ENCODE measurements at places on chromosomes 2 and 18. TPM values are rescaled to one million over a fixed set of nuclear protein-coding genes. Genes with fewer than 3 reads are reported as not detected.

DNA sequence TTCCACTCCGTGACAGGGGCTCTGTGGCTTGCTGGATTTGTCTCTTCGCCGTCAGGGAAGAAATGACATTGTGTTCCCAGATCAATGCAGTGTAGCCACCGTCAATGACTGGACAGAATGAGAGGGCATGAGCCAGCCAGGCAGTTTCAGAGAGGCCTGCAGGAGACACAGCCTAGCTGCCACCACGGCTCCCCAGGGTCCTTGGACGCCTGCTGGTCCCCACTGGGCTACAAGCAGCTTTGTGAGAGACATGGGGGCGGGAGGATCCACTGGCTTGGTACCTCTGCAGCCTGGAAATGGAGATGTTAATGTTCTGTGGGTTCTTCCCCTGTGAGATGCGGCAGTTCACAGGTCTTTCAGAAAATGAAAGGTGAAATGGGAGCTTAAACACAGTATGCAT lies 12.1 kb upstream of the AMER3 start:
- H3K27ac ChIP-seq = no peak overlapping the region
- H3K27me3 ChIP-seq = no peaks in the 10 kb centered on the region
- H3K36me3 ChIP-seq = no peaks in the 10 kb centered on the region

GRCh38 chr2:120230515-120231471 lies 7.6 kb upstream of the TMEM185B start:
- H3K36me3 ChIP-seq = no peaks in the 10 kb centered on the region
- H3K4me1 ChIP-seq = peaks cover 6% of the 10 kb centered on the region
- H3K4me3 ChIP-seq = peak overlapping the region; percentile 52
- peak overlapping the region; percentile 17 for H3K27ac ChIP-seq
- no peaks in the 10 kb centered on the region for H3K27me3 ChIP-seq

- DNase-seq = no peak
- no peak overlapping the region for H3K27ac ChIP-seq
- no peaks in the 10 kb centered on the region for H3K4me1 ChIP-seq
- no peaks in the 10 kb centered on the region for H3K27me3 ChIP-seq
Observed at GRCh38 chr2:119028327-119029174, 86.6 kb downstream of the MARCO start.

DNA sequence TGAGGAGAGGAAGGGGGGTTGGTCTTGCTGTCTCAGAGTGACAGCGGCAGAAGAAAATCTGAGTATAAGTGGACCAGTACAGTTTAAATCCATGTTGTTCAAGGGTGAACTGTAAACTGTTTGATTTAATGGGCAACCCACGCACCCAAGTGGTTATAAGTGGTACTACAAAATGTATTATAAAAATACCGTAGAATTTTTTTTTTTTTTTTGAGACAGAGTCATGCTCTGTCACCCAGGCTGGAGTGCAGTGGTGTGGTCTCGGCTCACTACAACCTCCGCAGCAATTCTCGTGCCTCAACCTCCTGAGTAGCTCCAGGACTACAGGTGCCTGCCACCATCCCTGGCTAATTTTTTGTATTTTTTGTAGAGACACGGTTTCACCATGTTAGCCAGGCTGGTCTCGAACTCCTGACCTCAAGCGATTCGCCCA lies 2.1 kb upstream of the CHCHD5 start:
- no peaks in the 10 kb centered on the region for H3K27me3 ChIP-seq

Gene FBXO15
- total RNA-seq = 1.5 TPM

GRCh38 chr2:64018701-64019082 lies 536 bp downstream of the VPS54 start:
- H3K27me3 ChIP-seq = no peaks in the 10 kb centered on the region
- no peaks in the 10 kb centered on the region for H3K36me3 ChIP-seq
- DNase-seq = peak; percentile 93
- H3K4me3 ChIP-seq = peak overlapping the region; percentile 77

DNA sequence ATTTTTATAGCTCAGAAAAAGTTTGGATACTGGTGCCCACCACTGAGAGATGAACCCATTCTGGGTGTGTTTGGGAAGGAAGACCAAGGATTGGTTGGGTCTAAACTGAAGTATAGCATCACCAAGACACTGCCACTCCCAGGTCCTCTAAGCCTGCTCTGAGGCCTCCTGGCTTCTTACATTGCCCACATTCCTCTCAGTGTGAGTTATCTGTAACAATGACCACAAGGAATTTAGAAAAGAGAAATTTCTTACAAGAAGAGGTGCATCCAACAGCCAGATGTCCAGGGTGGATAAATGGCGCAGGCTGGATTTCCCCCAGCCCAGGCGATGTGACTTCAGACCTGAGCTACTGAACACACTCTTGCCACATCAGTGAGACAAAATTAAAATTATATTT lies 1.6 kb upstream of the GPR45 start:
- no peak overlapping the region for H3K4me3 ChIP-seq
- H3K36me3 ChIP-seq = no peaks in the 10 kb centered on the region

Gene EN1
- not detected for total RNA-seq

Gene ALLC
- not detected for total RNA-seq

Gene SF3B6
- total RNA-seq = 60.8 TPM

DNA sequence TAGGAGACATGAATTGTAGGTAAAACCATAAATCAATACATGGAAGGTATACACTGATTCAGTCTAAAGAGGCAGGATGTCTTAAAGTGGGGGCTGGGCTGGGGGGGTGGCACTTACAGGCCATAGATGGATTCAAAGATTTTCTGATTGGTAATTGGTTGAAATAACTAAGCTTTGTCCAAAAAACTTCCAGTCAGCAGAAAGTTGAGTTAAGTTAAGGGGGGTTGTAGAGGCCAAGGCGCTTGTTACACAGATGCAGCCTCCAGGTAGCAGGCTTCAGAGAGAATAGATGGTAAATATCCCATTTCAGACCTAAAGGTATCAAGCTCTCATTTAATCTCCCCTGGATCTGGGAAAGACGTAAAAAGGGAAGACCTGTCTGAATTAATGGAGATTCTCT lies 233.6 kb upstream of the NRXN1 start:
- H3K36me3 ChIP-seq = no peaks in the 10 kb centered on the region
- H3K27ac ChIP-seq = no peak overlapping the region
- H3K4me3 ChIP-seq = no peak overlapping the region
- no peaks in the 10 kb centered on the region for H3K4me1 ChIP-seq
- no peak for DNase-seq

Gene WDSUB1
- total RNA-seq = 15.4 TPM

Gene ITGB6
- 93.0 TPM for total RNA-seq

GRCh38 chr2:25300001-25300400 lies 41.7 kb downstream of the DNMT3A start:
- no peaks in the 10 kb centered on the region for H3K27me3 ChIP-seq
- H3K36me3 ChIP-seq = peaks cover 14% of the 10 kb centered on the region
- DNase-seq = no peak
- H3K27ac ChIP-seq = no peak overlapping the region
- H3K4me1 ChIP-seq = peaks cover 34% of the 10 kb centered on the region

DNA sequence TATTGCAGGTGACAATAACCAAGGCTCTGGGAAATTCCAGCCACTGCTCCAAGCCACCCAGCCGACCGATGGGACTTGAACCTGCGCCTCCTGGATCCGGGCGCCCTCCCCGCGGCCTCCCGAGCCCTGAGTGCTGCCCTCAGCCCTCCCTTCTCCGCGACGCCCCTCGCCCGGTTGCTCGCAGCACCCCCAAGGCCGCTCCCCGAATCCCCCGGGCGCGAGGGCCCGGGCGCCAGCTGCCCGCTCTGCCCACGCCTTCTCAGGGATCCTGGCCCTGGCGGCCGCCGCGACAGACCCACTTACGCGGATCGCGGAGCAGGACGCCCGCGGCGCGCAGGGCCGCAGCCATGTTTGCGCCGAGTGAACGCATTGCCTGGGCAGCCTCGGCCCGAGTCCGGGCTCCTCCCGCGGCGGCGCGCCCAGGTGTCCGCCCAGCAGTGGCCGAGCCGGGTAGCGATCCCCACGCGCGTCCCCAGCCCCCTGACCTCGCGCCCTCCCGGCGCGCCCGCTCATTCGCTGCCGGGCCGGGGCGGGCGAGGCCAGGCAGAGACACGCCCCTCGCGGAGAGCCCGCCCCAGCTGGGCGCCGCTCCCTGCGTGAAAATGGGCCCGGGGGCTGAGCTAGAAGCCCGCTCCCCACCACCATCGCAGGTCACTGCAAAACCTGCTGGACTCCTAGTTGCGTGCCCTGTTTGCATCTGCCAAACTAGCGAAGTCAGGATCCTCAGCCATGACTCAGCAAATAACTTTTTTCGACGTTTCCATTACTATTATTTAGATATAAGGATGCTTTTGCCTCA lies at the start of gene FECH:
Gene FECH, minus strand, starts transcription at position 452 of the 799 bp plus-strand sequence. Its CDS starts 82 bp downstream, at position 370.
- H3K27me3 ChIP-seq = no peaks in the 10 kb centered on the region
- DNase-seq = peak; percentile 97
- H3K4me3 ChIP-seq = peak within 1 kb of the TSS; percentile 94
- H3K36me3 ChIP-seq = no peaks in the 10 kb centered on the region
- H3K4me1 ChIP-seq = peaks cover 10% of the 10 kb centered on the region
- H3K27ac ChIP-seq = peak within 1 kb of the TSS; percentile 92

GRCh38 chr2:96530474-96531357 lies 5.8 kb upstream of the ARID5A start:
- no peak overlapping the region for H3K4me3 ChIP-seq
- DNase-seq = no peak
- H3K4me1 ChIP-seq = peaks cover 58% of the 10 kb centered on the region
- H3K27me3 ChIP-seq = no peaks in the 10 kb centered on the region

Gene LBH
- 124 TPM for total RNA-seq

Gene SERPINB3
- total RNA-seq = not detected

- H3K36me3 ChIP-seq = no peaks in the 10 kb centered on the region
- DNase-seq = no peak
- H3K27me3 ChIP-seq = peaks cover 4% of the 10 kb centered on the region
- peaks cover 7% of the 10 kb centered on the region for H3K4me1 ChIP-seq
- no peak overlapping the region for H3K4me3 ChIP-seq
Observed at GRCh38 chr2:134027980-134028379, 225.9 kb upstream of the MGAT5 start.

DNA sequence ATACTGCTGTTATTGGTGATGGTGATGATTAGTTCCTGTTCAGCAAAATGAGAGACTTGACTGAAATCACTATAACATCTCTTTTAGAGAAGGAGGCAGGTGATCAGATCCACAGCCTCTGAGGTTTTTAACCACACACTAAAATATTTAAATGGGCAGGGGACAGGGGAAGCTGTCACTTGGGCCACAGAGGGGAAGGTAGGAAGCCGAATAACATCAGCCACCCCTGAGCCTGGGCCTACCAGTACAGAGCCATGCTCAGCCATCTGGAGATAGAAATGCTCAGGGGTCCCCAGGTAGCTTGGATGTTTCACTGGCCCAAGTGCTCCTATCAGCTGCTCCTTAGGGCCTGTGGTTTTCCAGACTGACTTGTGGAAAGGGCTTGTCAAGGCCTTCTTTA lies 122.3 kb downstream of the MRO start:
- no peaks in the 10 kb centered on the region for H3K4me1 ChIP-seq
- no peak for DNase-seq
- no peak overlapping the region for H3K4me3 ChIP-seq
- no peak overlapping the region for H3K27ac ChIP-seq

DNA sequence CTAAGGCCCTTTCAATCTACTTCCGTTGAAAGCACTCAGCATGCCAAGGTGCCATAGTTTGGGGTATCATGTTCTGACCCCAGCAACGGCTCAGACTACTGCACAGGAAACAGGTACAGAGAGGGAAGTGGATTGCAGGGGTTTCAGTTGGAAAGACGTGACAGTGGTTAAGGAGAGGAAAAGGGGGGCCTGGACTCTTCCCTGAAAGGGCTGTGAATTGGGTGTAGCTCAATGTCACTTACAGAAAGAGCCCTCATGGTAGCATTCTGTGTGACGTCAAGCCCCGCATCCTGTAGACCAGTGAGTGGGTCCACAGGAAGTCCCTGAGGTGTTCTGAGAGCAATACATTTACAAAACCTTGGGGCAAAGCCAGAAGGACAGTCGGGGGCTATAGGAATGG lies 121.5 kb upstream of the GYPC start:
- H3K4me3 ChIP-seq = no peak overlapping the region
- no peak overlapping the region for H3K27ac ChIP-seq
- DNase-seq = no peak

- no peaks in the 10 kb centered on the region for H3K36me3 ChIP-seq
- H3K4me1 ChIP-seq = no peaks in the 10 kb centered on the region
- no peaks in the 10 kb centered on the region for H3K27me3 ChIP-seq
Observed at GRCh38 chr2:178723786-178724346, 83.4 kb downstream of the TTN start.

Gene CDCA7
- total RNA-seq = not detected

- H3K4me1 ChIP-seq = no peaks in the 10 kb centered on the region
- no peaks in the 10 kb centered on the region for H3K36me3 ChIP-seq
- no peak overlapping the region for H3K4me3 ChIP-seq
- no peak for DNase-seq
- no peak overlapping the region for H3K27ac ChIP-seq
Observed at GRCh38 chr18:7174344-7175095, 56.4 kb upstream of the LRRC30 start.

DNA sequence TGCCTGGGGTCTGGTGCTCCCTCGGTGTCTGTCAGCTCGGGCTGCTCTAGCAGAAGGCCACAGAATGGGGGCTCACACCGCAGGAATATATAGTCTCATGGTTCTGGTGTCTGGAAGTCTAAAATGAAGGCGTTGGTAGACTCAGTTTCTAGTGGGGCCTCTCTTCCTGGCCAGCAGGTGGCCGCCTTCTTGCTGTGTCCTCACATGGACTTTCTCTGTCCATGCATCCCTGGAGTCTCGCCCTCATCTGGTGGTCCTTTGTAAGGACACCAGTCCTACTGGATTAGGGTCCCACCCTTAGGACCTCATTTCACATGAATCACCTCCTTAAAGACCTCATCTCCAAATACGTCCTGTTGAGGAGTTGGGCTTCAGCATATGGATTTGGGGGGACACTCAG lies 65.7 kb downstream of the RRM2 start:
- H3K4me3 ChIP-seq = no peak overlapping the region
- H3K27ac ChIP-seq = no peak overlapping the region
- H3K36me3 ChIP-seq = no peaks in the 10 kb centered on the region
- no peak for DNase-seq
- no peaks in the 10 kb centered on the region for H3K27me3 ChIP-seq

DNA sequence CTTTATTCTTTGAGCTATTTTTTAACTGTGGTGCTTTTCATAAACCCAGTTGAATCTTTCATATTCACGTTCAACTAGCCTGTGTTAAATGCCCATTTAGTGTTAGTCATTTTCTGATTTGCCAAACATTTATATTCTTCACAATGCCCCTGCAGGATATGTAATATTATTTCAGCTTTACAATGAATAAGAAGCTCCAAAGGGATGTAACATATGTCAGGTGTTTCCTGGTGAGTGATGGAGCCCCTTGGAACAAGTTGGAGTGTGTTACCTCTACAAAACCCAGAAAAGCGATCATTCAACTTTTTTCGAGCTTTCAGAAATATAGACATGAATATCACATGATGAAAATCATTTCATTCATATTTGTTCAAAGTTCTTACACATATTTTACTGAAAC lies 471.0 kb upstream of the CDH2 start:
- DNase-seq = no peak
- no peaks in the 10 kb centered on the region for H3K27me3 ChIP-seq
- no peak overlapping the region for H3K27ac ChIP-seq
- H3K36me3 ChIP-seq = no peaks in the 10 kb centered on the region

- peaks cover 3% of the 10 kb centered on the region for H3K4me1 ChIP-seq
- DNase-seq = no peak
- no peak overlapping the region for H3K27ac ChIP-seq
- no peak overlapping the region for H3K4me3 ChIP-seq
- H3K27me3 ChIP-seq = no peaks in the 10 kb centered on the region
Observed at GRCh38 chr2:100237163-100237562, 85.1 kb downstream of the LONRF2 start.

Gene CCDC74B
- 20.0 TPM for total RNA-seq

- no peak for DNase-seq
- H3K27ac ChIP-seq = no peak overlapping the region
- no peaks in the 10 kb centered on the region for H3K27me3 ChIP-seq
- no peaks in the 10 kb centered on the region for H3K4me1 ChIP-seq
Observed at GRCh38 chr18:58576638-58577251, 52.1 kb downstream of the ALPK2 start.
